ENCODE measurements at places on chromosomes 12 and 14. TPM values are rescaled to one million over a fixed set of nuclear protein-coding genes. Genes with fewer than 3 reads are reported as not detected.

The CLEC9A gene
- total RNA-seq, result 0.48 TPM

The KLRK1 gene
- 4.9 TPM for total RNA-seq

The SETD1B gene
- total RNA-seq, result 15.6 TPM

The PRORP gene
- 46.0 TPM for total RNA-seq

The ADAMTS20 gene
- not detected for total RNA-seq

The SIVA1 gene
- total RNA-seq, result 189 TPM

The IL22 gene
- total RNA-seq, result not detected

The CLEC14A gene
- total RNA-seq, result 2.4 TPM

The GALNT6 gene
- 24.0 TPM for total RNA-seq

The ZNF385A gene
- 17.5 TPM for total RNA-seq

The CLEC4E gene
- total RNA-seq, result not detected

The PPP1R3E gene
- total RNA-seq, result 13.9 TPM

The GPD1 gene
- 11.3 TPM for total RNA-seq

The SERPINA1 gene
- total RNA-seq, result 107 TPM

The ALX1 gene
- total RNA-seq, result not detected

The CPNE8 gene
- 30.7 TPM for total RNA-seq

The MYH6 gene
- total RNA-seq, result not detected

The CMA1 gene
- not detected for total RNA-seq

The ATP23 gene
- 41.8 TPM for total RNA-seq

The RHEBL1 gene
- total RNA-seq, result not detected

The KCNMB4 gene
- total RNA-seq, result 1.6 TPM

The GXYLT1 gene
- 17.5 TPM for total RNA-seq

The LRRK2 gene
- total RNA-seq, result 1.9 TPM

The GARIN6 gene
- total RNA-seq, result not detected

The FLVCR2 gene
- 54.5 TPM for total RNA-seq

The GDF11 gene
- total RNA-seq, result 1.7 TPM

The C14orf119 gene
- 32.2 TPM for total RNA-seq

The NANOG gene
- total RNA-seq, result 0.41 TPM

The ASIC1 gene
- 0.79 TPM for total RNA-seq

The KLRD1 gene
- total RNA-seq, result 8.6 TPM

The SRRM4 gene
- total RNA-seq, result 0.14 TPM

The HSPB8 gene
- 56.9 TPM for total RNA-seq

The ERGIC2 gene
- 17.5 TPM for total RNA-seq

The RNF212B gene
- total RNA-seq, result not detected

The OTUB2 gene
- not detected for total RNA-seq

The ST8SIA1 gene
- 1.4 TPM for total RNA-seq

The SIRT4 gene
- not detected for total RNA-seq

All from transverse colon (tissue), 4 donors.